ENCODE measurements at places on chromosomes 16 and 17. TPM values are rescaled to one million over a fixed set of nuclear protein-coding genes. Genes with fewer than 3 reads are reported as not detected.

Gene PPP1R27
- total RNA-seq: not detected

Gene HES7
- 0.41 TPM for total RNA-seq

Gene RND2
- total RNA-seq: 17.8 TPM

Gene ACE
- total RNA-seq: 0.61 TPM

Gene SSTR5
- total RNA-seq: not detected

Gene RMI2
- total RNA-seq: 41.9 TPM

Gene PRSS33
- 0.39 TPM for total RNA-seq

Gene ZNF469
- total RNA-seq: 0.52 TPM

Gene HS3ST6
- not detected for total RNA-seq

Gene RASL10B
- total RNA-seq: 31.7 TPM

Gene TBC1D26
- total RNA-seq: 1.9 TPM

Gene PGAP6
- total RNA-seq: 56.4 TPM

Gene SMG1
- total RNA-seq: 87.1 TPM

Gene ZNF500
- total RNA-seq: 21.1 TPM

Gene DRC3
- total RNA-seq: 0.61 TPM

Gene SDR42E2
- not detected for total RNA-seq

Gene DHRS7C
- not detected for total RNA-seq

Gene TBC1D3I
- 0.96 TPM for total RNA-seq

Gene NAGS
- total RNA-seq: 0.93 TPM

Gene HOXB4
- 4.4 TPM for total RNA-seq

Gene FZD2
- 96.2 TPM for total RNA-seq

Gene ZSCAN10
- not detected for total RNA-seq

Gene CYTH1
- 26.8 TPM for total RNA-seq

Gene TELO2
- total RNA-seq: 77.9 TPM

Gene DNASE1L2
- 2.6 TPM for total RNA-seq

Gene CYLD
- 11.9 TPM for total RNA-seq

Gene ALDH3A1
- 0.64 TPM for total RNA-seq

Gene ARL16
- total RNA-seq: 53.7 TPM

Gene KRTAP2-3
- total RNA-seq: not detected

Gene CEP95
- 64.1 TPM for total RNA-seq

Gene TNK1
- total RNA-seq: 0.43 TPM

Gene KRT20
- total RNA-seq: not detected

Gene STH
- not detected for total RNA-seq

Gene IGFBP4
- total RNA-seq: 56.1 TPM

Gene WFDC1
- total RNA-seq: 0.14 TPM

Gene PROCA1
- total RNA-seq: 11.7 TPM

Gene KRTAP4-7
- not detected for total RNA-seq

Gene CLEC3A
- total RNA-seq: not detected

Gene ADAD2
- total RNA-seq: not detected

Gene RAMP2
- 6.5 TPM for total RNA-seq

Gene VASN
- total RNA-seq: 1.2 TPM

Gene WFIKKN2
- total RNA-seq: 0.07 TPM

Gene HBQ1
- total RNA-seq: 2.9 TPM

Gene HOXB6
- total RNA-seq: 11.5 TPM
